HT1080 (cell line): ENCODE measurements at places on chromosomes 7 and 10.

- no peak for DNase-seq
Observed at GRCh38 chr7:15915686-15916293, 229.3 kb upstream of the MEOX2 start.

GRCh38 chr7:148472406-148472805, 118.2 kb upstream of the C7orf33 start:
- DNase-seq: peak; percentile 42

GRCh38 chr10:15426558-15426957, 55.5 kb upstream of the FAM171A1 start:
- peak; percentile 3 for DNase-seq

DNA sequence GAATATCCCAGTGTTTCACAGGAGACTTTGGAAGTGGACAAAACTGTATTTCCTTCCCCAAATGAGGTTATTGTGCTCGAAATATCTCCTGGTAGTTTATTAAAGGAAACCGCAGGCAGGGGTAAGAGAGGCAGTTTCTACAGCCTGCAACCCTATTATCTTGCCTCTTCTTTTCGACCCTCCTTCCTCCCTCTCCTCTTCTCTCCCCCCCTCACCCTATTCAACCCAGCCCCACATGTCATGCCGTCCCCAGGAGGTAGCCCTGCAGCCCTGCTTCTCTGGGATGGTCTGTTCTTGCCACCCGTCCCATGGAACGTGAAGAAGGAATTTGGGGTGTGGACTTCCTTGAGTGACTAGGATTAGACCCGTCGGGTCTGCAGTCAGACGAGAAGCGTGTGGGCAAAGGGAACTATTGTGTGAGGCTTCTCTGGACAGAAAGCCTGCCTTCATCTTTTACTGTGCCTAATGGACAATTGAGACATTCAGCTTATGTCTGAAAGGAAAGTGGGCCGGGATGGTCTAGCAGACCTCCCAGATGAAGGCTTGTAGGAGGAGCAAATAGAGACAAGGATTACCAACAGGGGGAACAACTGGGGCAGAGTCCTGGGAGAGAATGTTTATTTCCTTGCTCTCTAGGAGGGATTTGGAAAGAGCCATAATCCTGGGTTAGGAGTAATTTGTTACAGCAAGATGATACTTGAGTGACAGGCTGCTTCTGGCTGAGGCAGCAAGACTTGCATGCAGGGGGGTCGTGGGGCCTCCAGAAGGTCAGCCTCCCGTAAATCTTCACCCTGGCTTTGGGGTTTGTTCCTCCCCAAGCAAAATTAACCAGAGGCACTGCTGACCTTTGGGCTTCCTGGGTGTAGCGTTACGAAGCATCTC, 77.8 kb downstream of the TCF7L2 start:
- DNase-seq: no peak

GRCh38 chr10:66058594-66058993, 867.2 kb upstream of the LRRTM3 start:
- DNase-seq: no peak

DNA sequence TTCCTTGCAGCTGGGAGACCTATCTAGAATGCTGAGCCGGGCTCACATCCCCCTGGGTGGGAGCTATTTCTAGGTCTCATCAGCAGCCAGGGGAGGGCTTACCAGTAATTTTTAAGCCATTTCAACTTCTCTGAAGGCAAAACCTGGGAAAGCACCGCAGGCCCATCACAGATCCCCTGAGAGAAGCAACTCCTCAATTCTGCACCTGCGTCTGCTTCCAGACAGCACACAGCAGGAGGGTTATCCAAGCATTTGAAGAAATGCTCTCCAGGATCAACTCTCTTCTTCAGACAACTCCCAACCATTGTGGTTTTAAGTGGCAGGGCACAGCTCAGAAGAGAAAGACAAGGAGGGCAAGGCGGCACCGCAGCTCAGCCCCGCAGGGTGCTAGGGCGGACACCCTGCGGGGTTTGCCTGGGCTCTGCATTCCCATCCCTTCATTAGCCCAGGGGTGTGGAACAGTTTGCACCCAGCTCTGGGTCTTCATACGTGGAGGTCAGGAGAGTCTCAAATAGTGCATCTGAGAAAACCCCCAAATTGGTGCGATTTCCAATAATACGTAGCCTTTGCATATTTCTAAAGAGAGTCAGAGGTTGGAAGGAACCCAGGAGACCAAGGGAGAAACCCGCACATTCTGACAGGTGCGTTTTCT, 618.7 kb downstream of the DNAJB6 start:
- no peak for DNase-seq
